Daoy (cell line): ENCODE measurements at places on chromosomes 2 and 18. TPM values are rescaled to one million over a fixed set of nuclear protein-coding genes. Genes with fewer than 3 reads are reported as not detected.
A peak's percentile ranks its signal among the peaks of the same experiment; 100 is the strongest.

GRCh38 chr2:234710587-234710986 is 213.7 kb upstream of the ARL4C start:
- DNase-seq, result no peak

DNA sequence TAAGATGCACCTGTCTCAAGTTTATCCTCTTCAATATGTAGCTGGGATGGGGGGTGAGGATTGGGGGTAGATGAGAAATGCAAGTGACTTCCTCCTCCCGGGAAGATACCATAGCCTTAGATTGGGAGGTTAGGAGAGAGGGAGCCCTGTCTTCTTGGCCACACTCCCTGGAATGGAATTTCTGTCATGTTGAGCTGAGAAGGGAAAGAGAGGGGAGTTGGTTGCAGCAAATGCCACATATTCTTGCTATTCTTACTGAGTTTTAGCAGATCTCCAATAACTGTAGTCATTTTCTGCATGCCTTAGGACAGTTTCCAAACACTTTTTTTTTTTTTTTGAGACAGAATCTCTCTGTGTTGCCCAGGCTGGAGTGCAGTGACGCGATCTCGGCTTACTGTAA is 35.9 kb downstream of the TAF4B start:
- no peak for DNase-seq

DNA sequence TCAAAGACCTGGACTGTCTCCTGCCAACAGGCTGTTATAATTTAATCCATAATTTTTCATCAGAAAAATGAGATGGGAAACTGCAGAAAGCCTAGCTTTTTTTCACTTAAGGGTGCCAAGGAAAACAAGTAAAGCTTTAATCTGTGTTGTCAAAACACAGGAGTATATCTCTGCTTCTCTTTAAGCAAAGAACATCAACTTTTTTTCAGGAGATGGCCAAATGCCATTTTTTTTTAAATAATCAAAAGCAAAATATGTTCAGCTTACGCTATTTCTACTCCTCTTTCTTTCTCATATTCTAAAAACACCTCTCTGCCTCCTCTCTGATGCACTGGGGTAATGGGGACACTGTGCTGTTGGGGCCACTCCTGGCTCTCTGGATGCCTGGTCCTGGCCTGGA is 73.1 kb upstream of the NXPH2 start:
- DNase-seq, result no peak

GRCh38 chr2:11499081-11499743 is 33.3 kb upstream of the E2F6 start:
- DNase-seq, result no peak

DNA sequence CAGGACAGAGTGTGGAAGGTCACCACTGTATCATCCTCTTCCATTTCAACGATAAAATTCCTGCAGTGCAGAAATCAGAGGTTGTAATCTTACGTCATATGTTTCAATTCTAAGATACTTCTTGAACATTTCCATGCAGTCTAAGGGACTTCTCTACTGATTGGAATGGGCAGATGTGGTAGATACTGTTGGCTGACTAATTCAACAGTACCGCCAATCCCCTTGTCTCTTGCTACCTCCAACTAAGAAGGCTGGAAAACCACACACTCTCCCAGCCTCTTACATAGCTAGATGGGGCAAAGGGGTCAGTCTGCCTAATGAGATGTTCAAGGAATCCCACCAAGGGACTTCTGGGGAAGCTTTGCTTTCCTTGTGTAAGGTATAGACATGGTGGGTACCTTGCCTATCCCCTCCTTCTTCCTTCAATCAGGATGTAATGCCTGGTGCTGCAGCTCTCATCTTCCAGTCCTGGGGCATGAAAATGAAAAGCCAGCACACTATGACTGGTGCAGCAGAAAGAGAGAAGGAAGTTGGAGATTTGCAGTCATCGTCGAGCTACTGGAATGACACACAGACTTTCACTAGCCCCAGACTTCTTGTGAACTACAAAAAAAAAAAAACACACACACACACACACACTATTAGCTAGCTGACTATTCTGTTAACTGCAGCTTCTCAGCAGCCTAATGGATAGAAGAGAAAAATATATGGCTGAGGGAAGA is 84.1 kb downstream of the ALPK2 start:
- DNase-seq, result no peak

GRCh38 chr2:38164881-38165280 is 88.9 kb upstream of the CYP1B1 start:
- no peak for DNase-seq

DNA sequence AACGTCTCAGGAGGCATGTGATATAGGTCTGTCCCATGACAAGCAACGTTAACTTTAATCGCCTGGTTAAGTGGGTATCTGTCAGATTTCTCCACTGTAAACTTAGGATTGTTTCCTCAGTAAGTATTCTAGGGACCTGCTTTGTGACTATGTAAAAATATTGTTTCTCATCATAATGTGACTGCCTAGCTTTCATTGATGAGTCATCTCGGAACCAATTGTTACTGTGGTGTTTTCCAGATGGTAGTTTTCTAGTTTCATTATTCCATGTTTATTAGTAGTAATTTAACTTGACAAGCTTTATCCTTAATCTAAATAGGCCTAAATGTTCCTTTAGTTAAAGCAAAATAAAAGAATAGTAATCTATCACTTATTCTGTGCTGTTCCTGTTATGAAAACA is 28.2 kb upstream of the GATA6 start:
- no peak for DNase-seq

DNA sequence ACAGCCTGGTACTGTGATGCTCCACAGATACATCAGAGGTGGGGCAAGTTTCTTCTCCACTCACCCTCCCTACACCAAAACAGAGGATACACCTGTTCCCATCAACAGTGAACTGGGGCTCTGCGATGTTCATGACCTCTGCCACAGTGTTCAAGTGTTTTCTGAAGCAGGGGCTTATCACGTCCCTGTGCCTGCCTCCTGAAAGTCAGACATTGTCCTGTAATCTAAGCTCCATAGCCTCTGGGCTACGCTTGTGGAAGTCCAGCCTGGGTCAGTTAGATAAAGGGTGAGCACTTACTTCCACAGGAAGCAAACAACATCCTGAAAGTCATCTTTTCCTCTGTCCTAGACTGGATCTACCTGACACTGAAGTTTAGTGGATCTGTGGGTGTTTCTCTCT is 20.2 kb upstream of the MRO start:
- no peak for DNase-seq

DNA sequence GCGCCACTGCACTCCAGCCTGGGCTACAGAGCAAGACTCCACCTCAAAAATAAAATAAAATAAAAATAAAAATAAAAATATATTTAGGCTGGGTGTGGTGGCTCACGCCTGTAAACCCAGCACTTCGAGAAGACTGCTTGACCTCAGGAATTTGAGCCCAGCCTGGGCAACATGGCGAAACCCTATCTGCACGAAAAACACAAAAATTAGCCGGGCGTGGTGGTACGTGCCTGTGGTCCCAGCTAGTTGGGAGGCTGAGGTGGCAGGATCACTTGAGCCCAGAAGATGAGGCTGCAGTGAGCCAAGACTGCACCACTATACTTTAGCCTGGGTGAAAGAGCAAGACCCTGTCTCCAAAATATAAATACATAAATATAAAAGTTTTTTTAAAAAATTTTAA is 6.4 kb downstream of the RTN4 start:
- no peak for DNase-seq

DNA sequence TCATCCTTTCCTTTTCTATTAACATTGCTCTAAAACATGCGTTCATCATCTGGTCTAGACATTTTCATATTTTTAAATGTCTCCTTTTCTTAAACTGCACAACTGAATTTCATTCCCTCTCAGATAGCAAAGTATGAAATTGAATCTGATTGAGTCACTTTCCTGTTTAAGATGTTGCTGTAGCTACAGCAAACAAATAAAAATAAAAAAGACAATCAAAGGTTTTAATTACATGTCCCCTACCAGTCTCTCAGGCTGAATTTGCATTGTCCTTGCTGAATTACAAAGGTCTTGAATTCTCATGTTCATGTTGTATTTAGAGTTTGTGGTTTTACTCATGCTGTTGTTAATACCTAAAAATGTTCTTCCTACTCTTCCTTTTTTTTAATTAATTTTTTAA is 537.9 kb upstream of the LRATD1 start:
- no peak for DNase-seq

DNA sequence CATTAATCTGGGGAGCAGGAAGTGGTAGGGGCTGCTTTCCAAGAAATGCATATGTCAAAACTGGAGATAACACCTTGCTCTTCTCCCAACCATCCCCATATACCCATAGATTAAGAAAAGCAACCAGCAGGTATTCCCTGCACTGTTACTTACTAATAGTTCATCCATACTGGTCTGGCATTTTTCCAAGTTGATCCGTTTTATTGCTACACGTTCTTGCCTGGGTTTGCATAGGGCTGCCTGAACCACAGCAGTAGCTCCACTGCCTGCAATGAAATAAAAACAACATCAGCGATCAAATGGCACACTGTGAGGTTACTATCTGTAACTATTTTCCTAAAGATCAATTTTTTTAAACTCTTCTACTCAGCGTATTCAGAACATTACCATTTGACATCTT is 65.6 kb downstream of the STK39 start:
- no peak for DNase-seq

DNA sequence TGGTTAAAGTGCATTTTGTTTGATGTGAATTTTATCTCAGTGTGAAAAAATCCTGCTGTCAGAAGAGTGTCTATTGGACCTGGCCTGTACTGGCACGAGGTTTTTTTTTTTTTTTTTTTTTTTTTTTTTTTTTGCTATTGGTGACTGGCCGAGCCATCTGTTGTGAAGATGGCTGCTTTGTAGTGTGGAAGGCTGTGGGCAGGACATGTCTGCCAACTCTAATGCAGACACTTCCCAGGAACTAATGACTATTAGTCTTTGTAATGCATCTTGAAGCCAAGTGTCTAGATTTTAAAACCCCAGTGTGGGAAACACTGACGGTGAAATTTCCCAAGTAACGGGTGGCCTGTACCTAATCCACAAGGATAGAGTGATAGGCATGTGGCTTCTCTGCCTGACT is 34.3 kb downstream of the ZAP70 start:
- no peak for DNase-seq

DNA sequence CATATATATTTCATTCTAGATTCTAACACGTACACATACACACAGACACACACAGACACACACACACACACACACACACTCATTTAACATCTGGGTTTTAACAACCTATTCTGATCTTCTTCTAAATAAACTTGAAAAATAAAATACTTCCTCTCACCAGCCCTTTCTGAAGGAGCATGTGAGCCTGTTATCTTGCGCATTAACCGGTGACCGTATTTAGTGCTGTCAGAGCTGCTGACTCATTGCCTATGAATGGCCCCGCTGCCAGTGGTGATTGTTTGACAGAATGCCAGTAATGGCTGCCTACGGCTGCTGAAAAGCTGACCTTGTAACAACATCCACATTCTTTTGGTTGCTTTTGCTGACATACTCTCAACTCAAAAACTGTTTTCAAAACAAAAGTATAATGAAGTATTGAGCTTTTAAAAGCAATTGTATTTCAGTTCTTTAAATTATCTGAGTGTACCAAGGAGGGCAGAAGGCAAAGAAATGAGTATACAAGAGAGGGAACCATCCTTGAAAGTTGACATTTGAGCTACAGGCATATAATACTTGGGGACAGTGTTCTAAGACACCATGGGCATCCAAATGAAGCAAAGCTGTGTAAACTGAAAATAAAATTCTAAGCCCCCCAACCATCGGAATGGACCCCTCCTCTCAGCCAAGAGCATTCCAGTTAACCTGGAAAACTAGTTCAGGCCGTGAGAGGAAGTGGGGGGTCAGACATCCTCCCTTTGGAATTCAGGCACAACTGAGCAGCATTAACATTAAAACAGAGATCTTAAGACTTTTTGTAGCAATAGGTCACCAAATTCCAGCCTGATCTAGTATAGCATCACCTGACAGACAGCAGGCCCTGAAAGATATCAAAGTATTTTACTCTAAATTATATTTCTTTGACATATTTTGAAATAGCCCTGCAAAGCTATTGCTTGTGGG is 50.2 kb upstream of the DTNA start:
- peak; percentile 92 for DNase-seq

DNA sequence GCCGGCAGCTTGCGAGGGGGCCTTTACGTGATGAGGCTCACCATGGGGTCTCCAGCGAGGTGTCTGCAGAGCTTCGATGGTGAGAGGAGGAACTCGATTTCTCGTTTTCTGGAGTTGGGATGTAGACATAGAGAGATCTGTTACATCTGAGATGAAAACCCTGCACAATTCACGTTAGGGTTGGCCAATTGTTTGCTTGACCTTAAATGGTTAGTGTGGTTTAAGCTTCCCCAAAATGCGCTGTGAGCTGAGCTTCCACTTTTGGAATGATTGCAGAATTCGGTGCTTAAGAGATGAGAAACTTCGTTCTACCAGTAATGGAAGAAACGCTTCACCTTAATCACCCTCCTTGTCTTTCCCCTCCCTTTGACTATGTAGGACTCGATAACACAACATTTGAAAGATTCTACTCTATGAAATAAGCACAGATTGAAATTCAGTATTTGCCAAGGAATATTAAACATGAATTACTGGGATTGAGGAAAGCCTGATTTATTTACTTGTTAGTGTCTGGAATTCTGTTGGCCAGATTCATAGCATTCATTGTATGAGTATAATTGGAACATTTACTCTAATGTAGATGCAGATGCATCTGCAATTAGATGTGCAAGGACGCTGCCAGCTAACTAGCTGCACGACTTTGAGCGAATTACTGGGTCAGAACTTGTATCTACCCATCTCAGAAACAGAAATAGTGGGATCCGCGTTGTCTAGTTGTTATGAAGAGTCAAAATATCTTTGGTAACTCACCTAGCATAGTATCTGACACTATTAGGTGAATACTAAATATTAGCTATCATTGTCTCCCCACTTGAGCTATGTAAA is 1.6 kb upstream of the KLF7 start:
- no peak for DNase-seq

- peak; percentile 1 for DNase-seq
Observed at GRCh38 chr18:64165906-64166305, 17.0 kb upstream of the LINC00305 start.

DNA sequence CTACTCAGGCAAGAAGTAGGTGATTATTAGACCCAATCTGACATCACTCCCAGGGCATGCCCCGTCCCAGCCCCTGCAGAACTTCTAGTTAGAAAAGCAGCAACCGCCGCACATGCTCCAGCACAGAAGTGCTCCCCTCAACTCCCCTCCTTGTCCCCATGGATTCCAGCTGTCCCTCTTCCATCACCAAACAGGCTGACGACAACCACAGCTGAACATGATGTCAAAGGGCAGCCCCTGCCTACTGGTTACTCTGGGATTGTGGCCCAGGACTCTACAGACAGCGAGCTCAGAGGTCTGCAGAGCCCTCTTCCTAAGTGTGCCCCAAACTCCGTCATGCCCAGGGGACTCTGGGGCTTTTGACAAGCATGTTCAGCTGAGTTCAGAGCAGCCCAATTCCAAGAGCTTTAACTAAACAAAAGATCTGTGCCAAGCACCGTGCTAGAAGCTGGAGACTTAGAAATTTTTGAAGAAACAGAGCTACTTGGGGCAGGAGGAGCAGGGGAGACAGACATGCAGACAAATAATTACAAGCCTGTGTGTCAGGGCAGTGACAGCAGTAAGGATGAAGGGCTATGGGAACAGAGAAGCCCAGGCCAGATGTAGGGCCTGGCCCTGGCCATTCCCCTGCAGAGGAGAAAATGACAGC is 148.1 kb downstream of the BCL11A start:
- no peak for DNase-seq

GRCh38 chr2:55951533-55951932 is 28.0 kb upstream of the EFEMP1 start:
- DNase-seq, result no peak

MERTK gene
- 0.57 and 10.2 TPM in 2 replicates for total RNA-seq

REG1B gene
- total RNA-seq, result not detected in 2 replicates

SERPINB2 gene
- total RNA-seq, result 17.2 and 18.1 TPM in 2 replicates

C2orf78 gene
- total RNA-seq, result under 0.01 TPM in 1 of 2 replicates, not detected in the other

MC4R gene
- not detected in 2 replicates for total RNA-seq

TYW5 gene
- 6.0 and 7.3 TPM in 2 replicates for total RNA-seq

SRBD1 gene
- total RNA-seq, result 28.3 and 41.3 TPM in 2 replicates

BCL11A gene
- 4.5 and 7.8 TPM in 2 replicates for total RNA-seq

PTH2R gene
- not detected in 2 replicates for total RNA-seq
